ENCODE measurements at places on chromosomes 2 and 18.

DNA sequence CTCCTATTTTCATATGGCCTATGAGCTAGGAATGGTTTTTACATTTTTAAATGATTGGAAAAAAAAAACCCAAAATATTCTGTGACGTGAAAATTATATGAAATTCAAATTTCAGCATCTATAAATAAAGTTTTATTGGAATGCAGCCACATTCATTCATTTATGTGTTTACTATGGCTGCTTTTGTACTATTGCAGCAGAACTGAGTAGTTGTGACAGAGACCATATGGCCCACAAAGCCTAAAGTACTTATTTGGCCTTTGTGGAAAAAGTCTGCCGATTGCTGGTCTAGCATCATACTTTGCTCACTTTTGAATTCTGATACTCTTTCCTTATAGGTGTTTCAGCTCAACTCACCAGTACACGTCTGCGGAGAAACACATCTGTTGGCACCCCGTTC lies 39.0 kb downstream of the MYO3B start:
- no peak for DNase-seq

- no peak for DNase-seq
These were observed 436.4 kb downstream of the ZNF521 start for GRCh38 chr18:24915547-24915946.

- no peak for DNase-seq
These were observed 551.1 kb downstream of the ZEB2 start for GRCh38 chr2:143968860-143969259.

DNA sequence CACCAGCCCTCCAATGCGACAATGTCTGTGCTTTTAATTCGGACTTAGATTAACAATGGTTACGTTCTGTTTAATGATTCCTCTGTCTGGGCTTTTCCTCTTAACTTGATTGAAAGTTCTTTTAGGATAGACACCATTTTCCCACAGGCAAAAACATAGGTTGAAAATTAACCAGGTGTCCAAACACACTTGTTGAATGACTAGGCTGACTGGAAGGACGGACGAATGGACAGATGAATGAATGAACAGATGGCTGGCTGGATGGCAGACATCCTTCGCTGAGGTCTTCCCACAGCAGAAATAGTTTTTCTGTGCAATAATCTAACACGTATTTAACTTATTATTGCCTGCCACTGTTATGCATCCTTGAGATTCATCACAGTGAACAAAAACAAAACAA lies 298.8 kb downstream of the SRBD1 start:
- no peak for DNase-seq

GRCh38 chr18:13573750-13574149 lies 152.6 kb downstream of the FAM210A start:
- DNase-seq = no peak

DNA sequence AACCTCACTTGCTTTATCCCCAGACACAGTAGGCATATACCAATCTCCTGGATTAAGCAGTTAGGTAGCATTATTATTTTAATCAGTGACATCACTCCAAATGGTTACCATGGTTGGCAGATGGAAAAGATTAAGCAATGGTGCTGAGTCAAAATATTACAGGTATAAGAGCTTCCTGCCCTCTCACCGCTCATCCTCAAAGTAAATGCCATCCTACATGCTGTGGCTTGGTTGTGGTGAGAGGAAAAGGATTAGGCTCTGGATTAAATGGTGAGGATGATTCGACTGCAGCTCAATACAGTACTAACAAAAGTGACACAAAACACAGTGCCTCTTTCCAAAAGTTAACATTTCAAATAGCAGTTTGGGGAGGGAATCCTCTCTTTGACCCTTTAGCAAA lies 108.9 kb upstream of the ACAA2 start:
- no peak for DNase-seq

DNA sequence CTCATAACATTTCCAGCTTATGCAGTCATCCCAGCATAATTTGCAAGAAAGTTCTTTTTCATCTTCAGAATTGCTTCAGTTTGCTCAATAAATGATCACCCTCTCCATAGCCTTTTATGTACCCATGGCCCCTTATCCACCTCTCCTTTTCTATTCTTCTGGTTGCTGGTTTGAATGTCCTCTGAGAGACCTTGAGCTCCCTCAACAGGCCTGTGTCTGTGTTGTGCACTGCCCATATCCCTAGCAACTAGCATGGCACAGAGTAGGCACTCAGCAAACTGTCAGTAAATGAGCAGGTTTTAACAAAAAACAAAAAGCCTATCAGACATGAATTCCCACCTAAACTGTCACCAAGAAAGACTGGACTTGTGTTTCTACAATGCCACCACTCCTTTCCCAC lies 160.5 kb downstream of the AKAIN1 start:
- DNase-seq = no peak

DNA sequence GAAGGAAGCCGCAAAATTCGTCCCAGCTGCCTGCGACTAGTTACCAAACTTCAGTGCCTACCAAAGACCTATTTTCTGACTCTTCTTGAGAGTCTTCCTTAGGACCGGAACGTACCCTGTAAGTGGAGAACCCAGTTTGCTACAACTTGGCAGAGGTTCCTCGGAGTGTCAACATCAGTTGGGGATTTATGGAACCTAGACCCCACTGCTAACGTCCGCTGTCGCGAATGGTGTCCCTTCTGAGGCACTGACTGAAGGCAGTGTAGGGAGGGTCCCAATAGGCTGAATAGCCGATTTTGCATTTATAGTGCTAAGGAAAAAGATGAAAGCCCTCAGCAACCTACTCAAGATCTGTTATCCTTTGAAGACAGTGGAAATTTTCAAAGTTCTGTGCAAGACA lies 568 bp upstream of the STK17B start:
- DNase-seq = no peak

DNA sequence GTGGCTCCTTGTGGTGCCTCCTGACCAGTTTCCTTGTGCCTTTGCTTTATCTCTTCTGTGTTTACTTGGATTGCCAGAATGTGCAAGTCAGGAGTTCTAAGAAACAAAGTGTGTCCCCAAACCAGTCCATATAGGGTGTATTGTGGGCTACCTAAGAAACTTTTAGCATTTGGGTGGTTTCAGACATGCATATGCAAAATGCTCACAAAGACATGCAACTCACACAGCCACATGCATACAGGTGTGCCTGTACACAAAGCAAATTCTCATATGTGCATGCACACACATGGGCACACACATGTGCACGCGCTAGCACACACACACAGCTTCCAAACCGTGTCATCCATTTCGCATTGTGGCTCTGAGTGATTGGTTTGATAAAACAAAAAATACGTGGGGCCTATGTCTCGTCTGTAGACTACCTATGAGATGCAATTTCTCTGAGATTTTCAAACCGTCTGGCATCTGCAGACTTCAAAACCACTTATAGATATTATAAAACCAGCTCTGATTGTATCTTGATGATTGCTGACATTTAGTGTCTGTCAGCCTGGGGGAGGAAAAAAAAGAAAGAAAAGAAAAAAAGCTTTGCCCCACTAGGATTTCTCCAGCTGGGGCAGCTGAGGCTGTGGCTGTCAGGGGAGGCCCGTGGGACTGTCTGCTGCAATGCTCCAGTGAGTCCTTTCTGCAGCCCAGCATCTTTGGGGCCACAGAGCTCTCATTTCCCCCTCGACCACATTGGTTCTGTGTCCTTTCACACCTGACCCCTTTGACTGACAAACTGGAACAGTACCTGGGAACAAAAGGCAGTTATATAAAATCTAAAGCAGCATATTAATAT lies 556.1 kb downstream of the CMPK2 start:
- no peak for DNase-seq

DNA sequence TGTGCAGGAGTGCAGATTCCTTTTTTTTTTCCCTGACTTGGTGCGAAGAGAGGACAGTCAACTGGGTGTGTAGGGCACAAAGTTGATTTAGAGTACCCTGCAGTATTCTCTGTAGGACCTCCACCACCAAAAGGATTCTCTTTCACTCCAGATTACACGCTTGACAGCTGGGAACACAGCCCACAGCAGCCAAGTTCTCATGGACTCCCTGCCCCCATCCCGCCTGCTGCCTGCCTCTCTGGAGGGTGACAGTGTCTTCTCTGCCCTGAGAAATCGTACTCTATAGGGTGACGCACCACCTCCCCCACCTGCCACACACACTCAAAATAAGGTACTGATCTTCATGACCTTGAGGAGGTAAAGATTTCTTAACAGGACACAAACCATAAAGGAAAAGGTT lies 26.6 kb upstream of the IHH start:
- no peak for DNase-seq

DNA sequence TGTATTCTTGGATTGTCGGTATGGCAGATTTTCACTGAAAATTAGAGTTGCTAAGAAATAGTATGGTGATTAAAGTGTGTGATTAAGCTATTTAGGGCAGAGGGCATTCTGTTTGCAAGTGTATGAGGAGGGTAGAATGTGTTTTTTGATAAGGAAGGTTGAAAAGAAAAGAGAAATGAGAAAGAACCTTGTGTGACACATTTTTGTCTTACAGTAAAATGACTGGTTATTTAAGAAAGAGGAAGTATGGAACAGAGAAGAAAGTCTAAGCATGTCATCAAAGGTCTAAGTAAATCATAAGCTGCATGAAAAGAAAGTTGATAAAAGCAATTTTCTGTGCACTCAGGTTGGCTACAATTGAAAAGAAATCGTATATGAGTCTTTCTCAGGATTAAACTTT lies 5.2 kb upstream of the RSAD2 start:
- no peak for DNase-seq

DNA sequence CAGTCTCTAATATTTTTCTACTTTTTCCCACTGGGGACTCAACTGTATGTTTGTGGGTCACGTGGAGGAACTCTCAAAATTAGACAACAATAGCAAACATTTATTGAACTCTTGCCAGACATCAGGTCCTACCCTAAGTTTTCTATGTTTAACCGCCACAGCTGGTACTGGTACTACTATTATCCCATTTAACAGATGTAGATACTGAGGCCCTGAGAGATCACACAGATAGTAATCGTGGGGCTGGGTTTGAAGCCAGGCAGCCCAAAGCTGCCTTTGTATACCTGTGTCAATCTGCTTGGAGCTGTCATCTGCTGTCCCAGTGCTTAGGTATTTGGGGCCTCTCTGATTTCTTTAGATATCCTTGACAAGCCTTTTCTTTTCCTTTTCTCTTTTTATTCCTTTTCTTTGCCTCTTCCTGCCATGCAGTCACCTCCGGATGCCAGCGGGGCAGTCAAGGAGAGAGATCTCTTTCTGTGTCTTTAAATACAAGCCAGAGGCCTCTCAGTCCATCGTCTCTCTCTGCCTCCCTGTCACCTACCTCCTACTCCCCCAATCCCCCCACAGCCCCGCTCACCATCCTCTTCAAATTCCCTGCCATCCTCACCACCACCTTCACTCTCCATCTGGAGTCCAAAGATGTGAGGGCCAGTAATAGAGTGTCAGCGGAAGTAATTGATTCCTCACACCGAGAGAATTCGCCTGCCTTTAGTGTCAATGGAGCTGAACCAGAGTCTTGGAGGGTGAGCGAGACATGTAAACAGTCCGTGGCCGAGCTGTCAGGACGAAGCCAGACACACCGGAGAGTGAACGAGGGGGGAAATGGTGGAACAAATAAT lies 23.4 kb downstream of the NRP2 start:
- DNase-seq = no peak

DNA sequence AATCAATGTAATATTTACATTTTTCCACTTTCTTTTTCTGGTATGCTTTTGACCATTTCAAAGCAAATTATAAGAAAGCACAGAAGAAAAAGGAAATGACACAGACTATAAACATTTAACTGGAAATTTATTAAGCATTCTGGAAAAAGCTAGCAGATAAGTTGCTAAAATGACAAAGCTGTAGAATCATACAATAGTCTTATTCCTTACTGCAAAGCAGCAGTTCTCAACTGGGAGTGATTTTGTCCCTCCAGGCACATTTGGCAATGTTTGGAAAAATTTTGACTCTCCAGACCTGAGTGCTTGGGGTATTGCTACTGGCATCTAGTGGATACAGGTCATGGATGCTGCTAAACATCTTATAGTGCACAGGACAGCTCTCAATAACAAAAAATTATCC lies 75.1 kb downstream of the MBD5 start:
- DNase-seq = no peak

- DNase-seq = no peak
These were observed 17.4 kb downstream of the XDH start for GRCh38 chr2:31397094-31397493.

GRCh38 chr2:234468503-234468902 lies 28.4 kb downstream of the ARL4C start:
- DNase-seq = no peak

GRCh38 chr18:45008694-45009413 lies 328.2 kb downstream of the SETBP1 start:
- DNase-seq = no peak

DNA sequence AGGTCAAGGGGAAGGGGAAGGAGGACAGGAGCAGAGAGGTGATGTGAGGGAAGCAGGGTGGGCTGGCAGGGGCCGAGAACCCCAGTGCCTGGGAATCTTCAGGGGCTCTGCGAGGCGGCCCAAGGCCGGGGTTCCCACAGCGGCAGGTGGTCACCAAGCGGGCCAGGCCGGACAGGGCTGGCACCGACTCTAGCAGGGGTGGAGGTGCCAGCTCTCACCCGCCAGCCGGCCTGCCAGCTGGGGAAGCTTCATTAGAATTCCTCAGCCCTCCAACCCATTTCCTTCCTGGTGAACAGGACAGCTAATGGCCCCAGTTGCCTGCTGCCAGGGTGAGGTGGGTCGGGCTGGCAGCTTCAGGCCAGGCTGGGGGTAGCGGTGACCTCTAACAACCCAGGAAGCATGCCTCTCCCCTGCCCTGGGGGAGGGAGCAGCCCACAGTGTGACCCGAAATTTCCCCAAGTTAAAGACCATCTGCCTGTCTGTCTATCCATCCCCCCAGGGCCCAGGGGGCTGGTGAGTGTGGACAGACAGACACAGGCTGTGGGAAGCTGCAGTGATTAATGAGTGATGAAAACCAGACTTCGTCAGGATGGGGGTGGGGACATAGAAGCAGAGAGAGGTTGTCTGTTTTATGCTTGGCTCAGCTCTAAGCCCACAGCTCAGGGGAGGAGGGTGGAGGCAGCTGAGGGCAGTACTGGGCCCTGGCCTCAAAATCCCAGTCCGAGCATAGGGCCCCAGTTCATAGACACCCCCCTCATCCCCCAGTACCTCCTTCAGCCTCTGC lies 144.1 kb downstream of the ZFP36L2 start:
- no peak for DNase-seq

DNA sequence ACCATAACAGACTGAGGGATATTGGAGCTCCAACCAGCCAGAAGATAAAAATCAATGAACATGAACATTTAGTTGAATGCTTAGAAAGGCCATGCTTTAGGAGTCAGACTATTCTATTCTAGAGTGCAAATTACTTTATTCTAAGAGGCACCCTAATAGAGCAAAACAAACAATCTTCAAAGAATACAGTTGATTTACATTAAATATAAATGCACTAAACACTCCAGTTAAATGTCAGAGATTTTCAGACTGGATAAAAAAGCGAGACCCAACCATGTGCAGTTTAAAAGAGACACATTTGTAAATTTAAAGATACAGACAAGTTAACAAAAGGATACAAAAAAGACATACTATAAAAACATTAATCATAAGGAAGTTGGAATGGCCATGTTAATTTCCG lies 214.0 kb upstream of the SMAD7 start:
- no peak for DNase-seq

GRCh38 chr2:217261452-217261851 lies 401.6 kb upstream of the TNP1 start:
- DNase-seq = no peak

All from stimulated activated CD8-positive, alpha-beta memory T cell treated with anti-CD3 and anti-CD28 coated beads, Interleukin-4, amount 100 ng/mL, for 1 hour (primary cell).